Calu3 (cell line): ENCODE measurements at places on chromosomes 1 and 21.

GRCh38 chr1:150971583-150972416, 2.8 kb downstream of the CERS2 start:
- DNase-seq: no peak

GRCh38 chr1:53516181-53516580, 57.0 kb downstream of the DMRTB1 start:
- DNase-seq: no peak

GRCh38 chr21:42056996-42057689, 14.0 kb upstream of the UMODL1 start:
- DNase-seq: peak; percentile 58

GRCh38 chr1:9767964-9768668, 55.6 kb downstream of the CLSTN1 start:
- no peak for DNase-seq
